ENCODE measurements at places on chromosomes 1 and 21.

GRCh38 chr1:196372896-196373536 is 235.2 kb downstream of the KCNT2 start:
- DNase-seq = no peak

GRCh38 chr1:200969726-200970561 is 53.6 kb downstream of the KIF21B start:
- DNase-seq = no peak

DNA sequence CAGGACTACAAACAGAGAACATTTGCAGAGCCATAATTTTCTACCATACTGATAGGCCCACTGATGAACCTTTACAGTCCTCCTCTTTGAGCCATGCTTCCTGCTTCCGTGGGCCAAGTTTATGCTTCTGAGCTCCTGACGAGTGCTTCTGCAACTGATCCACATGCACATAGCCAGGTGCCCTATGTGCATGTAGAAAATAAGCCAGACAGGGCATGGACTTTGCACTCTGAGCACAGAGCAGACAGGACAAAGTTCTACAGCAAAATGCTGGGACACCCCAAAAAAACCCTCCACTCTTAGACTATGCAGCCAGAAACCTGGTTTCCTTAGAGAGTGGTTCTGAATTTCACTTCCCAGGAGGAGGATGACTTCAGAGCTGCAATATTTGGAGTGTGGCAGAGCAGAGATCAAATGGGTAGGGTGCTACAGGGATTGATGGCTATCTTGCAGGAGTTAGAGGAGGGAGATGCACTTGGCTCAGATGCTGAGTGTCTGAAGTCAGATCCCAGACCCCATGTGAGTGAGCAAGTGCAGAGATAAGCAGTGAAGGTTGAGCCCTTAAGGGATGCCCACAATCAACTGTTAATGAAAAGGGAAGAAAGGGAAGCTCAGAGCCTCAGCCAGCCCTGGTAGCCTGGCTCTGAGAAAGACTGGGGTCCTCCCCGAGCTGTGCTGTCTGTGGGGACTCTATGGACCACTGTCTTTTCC is 230.9 kb downstream of the DUSP10 start:
- DNase-seq = no peak

DNA sequence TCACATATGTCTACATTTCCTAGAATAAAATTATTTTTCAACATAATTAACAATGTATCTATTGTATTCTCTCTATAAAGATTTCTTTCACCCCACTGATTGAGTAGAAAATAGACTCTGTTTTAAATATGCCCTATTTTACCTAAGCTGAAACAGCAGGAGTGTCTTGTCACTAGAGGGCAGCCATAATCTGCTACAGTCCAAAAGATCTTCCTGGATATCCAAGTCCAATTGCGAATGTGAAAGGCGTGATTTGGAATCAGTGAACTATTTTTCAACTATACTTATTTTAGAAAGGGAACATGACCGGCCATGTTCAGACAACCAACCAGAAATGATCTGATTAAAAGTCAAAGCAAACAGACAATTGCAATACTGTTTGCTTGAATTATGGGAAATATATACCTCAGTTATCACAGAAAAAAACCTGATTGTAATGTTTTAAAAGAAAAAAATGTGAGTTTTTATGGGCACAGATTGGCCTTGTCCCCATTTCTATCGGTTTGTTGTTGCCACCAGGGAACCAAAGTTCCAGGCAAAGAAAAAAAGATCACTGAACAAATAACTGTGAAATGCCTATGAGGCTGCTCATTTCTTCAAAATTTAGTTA is 1211.0 kb upstream of the ADGRL4 start:
- DNase-seq = no peak

DNA sequence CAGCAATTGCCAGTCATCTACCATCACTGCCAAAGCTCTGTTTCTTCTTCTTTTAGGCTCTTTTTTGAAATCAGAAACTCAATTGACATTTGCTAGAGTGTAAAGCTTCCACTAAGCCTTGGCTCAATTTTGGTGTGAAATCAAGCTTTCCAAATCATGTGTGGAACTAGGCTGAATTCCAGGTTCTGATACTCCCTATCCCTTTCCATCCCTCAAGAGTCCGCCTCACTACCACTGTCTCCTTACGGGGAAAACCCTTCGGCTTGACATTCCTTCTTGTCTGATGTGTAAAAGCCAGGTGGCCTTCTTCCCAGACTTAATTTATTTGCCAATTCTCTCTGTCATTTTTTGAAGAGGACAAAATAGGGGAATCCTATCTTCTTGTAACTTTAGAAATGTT is 47.2 kb upstream of the PRMT6 start:
- DNase-seq = no peak

DNA sequence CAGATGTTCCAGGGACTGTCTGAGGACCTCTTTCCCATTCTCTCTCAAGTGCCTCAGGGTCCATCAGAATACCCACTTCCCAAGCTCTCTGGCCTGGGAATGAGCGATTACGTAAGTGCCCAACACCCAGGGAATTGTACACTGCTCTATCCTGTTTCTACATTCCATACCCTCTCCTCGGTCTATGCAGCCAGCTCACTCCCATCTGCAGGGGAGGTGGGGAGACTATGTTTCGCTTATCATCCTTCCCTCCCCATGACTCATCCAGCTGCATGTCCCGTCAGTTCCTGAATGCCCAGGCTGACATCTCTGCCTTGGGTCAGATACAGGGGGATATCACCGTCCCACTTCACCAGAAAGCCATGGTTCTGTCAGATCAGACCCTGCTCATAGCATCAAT is 34.5 kb upstream of the CD1D start:
- no peak for DNase-seq

DNA sequence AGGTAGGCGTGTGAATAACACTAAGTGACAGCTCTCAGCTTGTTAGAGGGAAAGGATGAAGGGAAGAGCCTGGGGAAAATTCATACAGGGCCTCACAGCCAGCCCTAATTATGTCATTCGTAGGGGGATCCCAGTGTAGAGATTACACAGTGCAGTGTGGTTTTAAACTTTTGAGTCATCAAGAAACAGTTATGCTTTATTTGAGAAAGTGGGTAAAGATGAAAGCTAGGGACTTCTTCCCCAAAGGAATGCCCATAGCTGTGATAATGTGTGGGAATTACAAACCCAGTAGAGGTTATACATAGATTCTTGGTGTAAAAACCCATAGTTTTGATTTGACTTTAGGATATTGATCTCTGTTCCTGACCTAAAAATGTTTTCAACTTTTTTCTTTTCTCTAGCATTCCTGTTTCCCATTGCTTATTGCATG is 1.9 kb downstream of the TTF2 start:
- DNase-seq = no peak

GRCh38 chr1:161068306-161069234 is 1.1 kb downstream of the ARHGAP30 start:
- no peak for DNase-seq

- DNase-seq = no peak
These were observed 21.1 kb downstream of the QSOX1 start for GRCh38 chr1:180175806-180176205.

DNA sequence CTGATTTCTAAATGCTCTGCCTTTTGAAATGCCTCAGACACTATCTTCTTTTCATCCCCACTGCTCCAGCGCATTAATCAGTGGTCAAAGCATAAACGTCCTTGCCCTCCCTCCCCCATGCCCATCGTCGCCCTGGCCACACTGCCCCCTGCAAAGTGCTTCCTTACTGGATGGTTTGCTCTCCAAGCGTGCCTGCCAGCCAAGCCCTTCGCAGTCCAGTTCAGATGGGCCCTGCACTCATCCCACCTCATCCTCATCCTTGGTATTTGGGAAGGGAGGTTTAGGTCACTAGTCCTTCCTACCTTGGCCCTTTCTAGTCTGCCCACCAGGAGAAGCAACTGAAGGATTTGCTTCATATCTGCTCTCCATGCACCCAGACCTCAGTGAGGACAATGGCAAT is 3.1 kb downstream of the GJA4 start:
- no peak for DNase-seq

- DNase-seq = no peak
These were observed 68.3 kb downstream of the ADARB1 start for GRCh38 chr21:45142469-45143308.

GRCh38 chr1:111738436-111739193 is 580 bp downstream of the INKA2 start:
- DNase-seq = no peak

DNA sequence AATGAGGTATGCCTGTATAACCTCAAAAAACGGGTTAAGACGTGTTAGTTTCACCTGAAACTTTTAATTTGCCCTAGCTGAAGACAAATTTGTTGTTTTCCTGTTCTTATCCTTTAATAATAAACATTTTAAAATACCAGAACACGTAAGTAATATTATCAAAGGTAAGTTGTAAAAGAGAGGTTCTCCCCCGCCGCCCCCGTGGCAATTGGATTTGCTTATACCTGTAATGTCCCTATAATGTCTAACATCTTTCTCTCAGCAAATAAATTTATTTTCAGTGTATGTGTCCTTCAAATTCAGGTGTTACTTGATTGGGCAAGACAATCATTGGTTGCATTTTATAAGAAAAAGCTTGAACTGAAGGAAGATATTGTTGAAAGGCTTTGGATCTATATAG is 5.9 kb downstream of the URB2 start:
- DNase-seq = no peak

GRCh38 chr1:232769733-232770132 is 35.5 kb upstream of the MAP10 start:
- DNase-seq = no peak

GRCh38 chr21:33386222-33386784 is 16.9 kb upstream of the IFNGR2 start:
- no peak for DNase-seq

DNA sequence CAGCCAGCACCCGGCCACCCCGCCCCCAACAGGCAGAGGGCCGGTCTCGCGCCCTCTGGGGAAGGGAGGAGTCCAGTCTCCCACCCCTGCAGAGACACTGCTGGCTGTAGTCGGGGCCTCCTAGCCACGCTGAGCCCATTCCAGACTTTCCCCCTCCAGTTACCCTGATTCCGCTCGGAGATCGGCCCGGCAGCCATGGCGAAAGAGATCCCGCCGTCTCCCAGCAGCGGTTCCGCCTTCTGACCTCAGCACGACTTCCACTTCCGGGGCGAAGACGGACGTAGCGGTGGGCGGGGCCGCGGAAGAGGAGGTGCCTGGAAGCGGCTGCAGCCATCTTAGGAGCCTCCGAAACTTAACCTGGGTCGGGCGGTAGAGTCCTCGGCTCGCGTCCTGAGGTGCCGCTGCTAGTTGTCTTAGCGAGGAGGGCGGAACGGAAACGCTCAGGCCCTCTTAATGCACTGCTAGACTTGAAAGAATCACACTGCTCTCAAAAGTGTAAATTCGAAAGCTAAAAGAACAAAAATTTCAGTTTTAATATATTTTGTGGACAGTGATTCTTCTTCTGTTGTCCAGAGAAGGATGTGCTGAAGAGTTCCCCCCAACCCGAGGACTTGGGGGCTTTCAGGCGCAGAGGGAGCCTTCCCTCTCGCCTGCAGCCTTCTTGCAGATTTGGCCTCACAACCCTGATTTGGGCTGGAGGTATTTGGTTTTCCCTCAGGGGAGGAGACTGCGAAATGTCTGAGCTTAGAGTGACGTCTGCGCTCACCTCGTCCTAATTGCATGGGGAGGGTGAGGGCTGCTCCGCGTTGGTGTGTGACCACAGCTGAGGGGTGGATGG is at the start of gene SF3B4:
TSS of gene SF3B4 (minus strand) at position 241 of the 838 bp plus-strand sequence. CDS start at position 197, 44 bp downstream.
- DNase-seq = peak; percentile 69

- no peak for DNase-seq
These were observed 708.8 kb upstream of the CHRM3 start for GRCh38 chr1:238677567-238677966.

DNA sequence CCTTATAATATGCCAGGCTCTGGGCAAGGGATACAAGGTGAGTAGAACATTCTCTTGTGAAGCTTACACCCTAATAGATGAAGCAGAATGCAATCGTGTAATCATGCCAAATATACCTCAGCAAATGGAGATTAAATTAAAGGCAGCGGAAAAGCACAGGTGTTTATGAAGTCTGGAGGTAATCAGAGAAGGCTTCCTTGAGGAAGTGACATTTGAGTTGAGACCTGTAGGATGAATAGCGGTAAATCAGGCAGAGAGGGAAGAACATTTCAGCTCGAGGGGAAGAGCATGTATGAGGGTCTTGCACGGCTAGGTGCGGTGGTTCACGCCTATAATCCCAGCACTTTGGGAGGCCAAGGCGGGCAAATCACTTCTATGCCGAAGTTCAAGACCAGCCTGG is 13.5 kb downstream of the E2F2 start:
- DNase-seq = no peak

DNA sequence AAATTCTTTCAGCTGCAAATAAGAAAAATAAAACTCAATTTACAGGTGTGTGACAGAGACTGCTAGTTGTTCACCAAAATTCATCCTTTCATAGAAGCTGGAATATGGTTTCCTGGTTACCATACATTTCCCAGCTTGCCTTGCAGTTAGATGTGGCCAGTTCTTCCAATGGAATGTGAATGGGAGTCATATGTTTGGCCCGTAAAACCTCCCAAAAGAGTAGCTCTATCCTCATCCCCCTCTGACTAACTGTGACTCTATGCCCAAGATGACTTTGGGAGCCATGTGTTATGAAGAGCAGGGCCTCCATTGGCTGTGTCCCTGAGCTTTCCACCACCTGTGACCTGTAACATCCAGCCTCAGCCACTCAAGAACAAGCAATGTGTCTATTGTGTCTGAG is 90.6 kb upstream of the NGF start:
- DNase-seq = no peak

DNA sequence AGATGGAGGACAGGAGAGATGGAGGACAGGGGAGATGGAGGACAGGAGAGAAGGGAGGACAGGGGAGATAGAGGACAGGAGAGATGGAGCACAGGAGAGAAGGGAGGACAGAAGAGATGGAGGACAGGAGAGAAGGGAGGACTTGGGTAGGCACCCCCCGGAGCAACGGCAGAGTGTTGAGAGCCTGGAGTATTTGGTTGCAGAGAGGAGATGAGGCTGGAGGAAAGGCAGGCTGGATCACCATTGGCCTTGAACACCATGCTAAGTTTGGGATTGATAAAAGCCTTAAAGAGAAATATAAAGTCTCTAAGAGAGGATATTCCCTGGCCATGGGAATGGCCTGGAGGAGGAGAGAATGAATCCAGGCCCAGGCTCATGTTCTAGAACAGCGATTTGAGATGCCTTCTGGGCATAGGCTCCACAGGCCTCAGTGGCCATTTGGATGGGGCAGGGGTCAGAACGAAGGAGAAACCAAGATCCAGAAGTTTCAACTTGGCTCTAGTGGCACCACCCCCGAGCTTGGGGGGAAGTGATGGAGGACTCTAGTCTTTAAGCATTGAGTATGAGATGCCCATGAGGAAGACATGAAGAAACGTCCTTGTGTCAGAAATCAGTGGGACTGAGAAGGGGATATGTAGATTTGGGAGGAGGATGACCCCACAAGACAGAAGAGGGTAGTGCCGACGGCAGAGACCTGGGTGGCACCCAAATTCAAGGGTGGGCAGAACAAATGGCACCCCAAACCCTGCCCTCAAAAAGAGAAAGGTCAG is 47.9 kb upstream of the EDN2 start:
- no peak for DNase-seq

DNA sequence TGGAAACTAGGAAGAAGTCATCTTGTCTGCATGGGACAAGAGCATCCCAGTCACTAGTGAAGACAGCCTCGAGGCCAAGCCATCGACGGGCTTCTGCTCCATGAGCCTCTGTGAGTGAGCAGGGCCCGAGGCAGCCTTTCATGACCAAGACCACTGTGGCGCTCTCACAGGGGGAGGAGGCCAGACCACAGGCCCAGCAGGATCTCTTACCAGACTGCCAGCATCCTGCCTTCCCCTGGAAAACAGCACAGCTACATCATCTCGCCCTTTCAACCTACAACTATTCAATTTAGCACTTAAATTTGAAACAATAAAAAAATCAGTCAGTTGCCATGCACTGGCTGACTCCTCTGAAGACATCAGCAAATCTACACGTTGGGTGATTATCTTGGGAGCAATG is 85.4 kb downstream of the HSF2BP start:
- DNase-seq = no peak

Data from D721Med (cell line).